ENCODE measurements at places on chromosomes 16 and 17.

DNA sequence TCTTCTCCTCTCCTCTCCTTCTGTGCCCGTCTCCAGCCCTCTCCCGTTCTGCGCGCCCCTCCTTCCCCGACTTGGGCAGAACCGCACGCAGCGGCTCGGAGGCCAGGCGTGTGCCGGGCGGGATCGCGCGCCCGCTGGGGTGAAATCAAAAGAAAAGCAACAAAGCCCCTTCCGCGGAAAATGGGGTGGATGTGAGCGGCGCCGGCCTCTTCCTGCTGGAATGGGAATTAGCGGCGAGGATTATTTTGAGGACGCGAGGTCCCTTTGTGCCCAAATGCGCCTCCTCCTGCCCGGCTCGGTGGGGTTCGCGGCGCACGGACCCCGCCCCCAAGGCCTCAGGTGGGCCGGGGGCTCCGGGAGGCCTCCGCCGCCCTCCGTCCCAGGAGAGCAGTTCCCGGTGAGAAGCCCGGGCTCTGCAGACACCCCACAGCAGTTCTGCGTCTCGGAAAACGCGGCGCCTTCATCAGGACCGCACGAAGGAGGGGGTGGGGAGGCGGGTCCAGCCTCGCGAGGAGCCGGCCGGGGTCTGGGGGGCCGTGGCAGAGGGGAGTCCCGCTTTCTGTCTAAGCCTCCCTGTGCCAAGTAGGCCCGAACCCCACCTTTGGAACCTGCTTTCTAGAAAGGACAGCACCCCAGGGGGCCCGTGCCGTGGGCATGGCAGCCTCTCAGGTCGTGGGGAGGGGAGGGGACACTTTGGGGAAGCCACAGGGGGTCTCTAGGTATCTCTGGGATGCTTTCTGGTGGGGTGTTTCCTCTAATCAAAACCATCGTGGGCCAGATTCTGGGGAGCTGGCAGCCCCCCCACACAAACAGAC is 91.0 kb upstream of the CBX4 start:
- no peak for DNase-seq

DNA sequence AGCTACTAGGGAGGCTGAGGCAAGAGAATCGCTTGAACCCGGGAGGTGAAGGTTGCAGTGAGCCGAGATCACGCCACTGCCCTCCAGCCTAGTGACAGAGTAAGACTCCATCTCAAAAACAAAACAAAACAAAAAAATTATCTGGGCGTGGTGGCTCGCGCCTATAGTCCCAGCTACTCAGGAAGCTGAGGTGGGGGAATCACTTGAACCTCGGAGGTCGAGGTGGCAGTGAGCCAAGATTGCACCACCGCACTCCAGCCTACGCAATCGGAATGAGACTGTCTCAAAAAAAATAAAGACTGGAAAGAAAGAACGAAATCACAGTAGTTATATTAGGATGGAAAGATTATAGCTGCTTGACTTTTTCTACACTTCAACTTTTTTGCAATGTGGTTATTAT is 18.9 kb downstream of the COG1 start:
- no peak for DNase-seq

GRCh38 chr16:89038221-89038721 is 55.4 kb upstream of the ACSF3 start:
- DNase-seq: no peak

- no peak for DNase-seq
Observed at GRCh38 chr16:88389621-88390160, 6.9 kb downstream of the ZNF469 start.

- no peak for DNase-seq
Observed at GRCh38 chr17:70655176-70655958, 486.0 kb downstream of the KCNJ2 start.

GRCh38 chr16:4888428-4889135 is 41.3 kb downstream of the UBN1 start:
- DNase-seq: no peak

DNA sequence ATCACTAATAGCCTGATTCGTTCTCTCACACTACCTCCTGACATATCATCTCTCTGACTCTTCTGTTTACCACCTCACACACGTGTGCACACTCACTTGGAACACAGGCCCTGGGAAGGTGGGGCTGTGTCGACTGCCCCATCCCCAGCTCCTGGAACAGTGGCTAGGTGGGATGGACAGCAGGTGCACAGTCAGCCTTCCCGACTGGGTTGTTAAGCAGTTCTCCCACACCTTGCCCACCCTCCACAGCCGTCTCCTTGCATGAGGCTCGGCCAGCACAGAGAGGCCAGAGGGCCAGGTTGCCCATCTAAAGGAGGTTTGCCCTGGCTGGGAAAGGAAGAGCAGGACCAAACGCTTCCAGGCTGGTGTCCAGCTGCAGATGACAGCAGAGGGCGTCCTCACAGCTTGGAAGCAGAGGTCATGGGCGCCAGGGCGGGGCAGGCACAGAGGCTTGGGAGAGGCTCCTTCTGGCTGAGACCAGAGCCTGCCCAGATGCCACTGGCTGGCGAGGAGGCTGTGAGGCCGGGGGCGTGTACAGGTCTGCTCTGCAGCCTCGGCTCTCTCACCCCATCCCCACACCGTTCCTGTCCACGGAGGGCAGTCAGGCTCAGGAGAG is 92.8 kb downstream of the AMFR start:
- peak; percentile 32 for DNase-seq

- no peak for DNase-seq
Observed at GRCh38 chr17:49100601-49101000, 32.0 kb upstream of the B4GALNT2 start.

DNA sequence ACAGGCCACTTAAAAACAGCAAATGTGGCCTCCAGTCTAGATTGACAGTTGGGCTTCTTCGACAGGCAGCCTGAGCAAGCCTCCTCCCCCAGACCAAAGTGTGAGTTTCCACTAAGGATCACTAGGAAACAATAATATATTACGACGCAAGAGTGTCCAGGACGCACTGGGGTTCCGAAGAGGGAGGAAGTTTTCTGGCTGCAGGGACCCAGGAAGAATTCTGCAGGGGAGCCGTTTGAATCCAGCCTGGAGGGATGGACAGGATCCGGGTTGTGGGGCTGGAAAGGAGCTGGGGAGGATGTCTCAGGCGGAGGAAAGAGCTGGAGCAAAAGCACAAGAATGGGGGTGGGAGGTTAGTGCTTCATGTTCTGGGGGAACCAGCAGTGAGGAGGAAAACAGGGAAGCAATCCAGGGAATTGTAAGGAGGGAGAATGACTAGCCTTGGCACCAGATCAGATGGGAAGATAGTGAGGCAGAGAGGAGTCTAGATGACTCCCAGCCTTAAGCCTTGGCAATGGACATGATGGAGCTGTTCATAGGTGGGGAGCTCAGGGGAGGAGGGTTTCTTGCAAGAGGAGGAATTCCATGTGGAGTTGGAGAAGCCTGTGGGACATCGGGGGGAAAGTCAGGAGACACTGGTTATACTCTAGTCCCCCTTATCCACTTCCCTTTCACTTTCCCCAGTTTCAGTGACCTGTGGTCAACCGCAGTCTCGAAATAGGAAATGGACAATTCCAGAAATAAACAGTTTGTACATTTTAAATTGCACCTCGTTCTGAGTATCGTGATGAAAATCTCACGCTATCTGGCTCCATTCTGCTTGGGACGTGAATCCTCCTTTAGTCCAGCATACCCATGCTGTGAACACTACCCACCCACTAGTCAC is 26.6 kb downstream of the NGFR start:
- DNase-seq: no peak

- no peak for DNase-seq
Observed at GRCh38 chr16:20064931-20065330, 8.8 kb downstream of the GPR139 start.

- no peak for DNase-seq
Observed at GRCh38 chr17:62140836-62141235, 75.8 kb upstream of the MED13 start.

- DNase-seq: no peak
Observed at GRCh38 chr16:28835864-28836760, 10.0 kb downstream of the TUFM start.

DNA sequence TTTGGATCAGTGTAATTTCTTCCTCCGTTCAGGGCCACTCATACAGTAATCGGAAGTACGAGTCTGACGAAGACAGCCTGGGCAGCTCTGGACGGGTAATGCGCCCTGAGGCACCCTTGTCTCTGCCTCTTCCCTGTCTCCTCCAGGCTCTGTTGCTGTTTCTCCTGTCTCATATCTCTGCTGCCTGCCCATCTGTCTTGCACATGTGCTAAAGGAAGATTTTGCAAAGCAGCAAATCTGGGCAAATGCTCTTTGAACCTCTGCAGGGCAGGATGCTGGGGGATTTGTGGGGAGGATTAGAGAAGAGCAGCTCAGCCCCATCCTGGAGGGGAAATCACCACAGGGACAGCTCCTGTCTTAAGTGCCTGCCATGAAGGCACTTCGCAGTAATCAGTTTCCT is 32.4 kb upstream of the POLR3E start:
- no peak for DNase-seq

DNA sequence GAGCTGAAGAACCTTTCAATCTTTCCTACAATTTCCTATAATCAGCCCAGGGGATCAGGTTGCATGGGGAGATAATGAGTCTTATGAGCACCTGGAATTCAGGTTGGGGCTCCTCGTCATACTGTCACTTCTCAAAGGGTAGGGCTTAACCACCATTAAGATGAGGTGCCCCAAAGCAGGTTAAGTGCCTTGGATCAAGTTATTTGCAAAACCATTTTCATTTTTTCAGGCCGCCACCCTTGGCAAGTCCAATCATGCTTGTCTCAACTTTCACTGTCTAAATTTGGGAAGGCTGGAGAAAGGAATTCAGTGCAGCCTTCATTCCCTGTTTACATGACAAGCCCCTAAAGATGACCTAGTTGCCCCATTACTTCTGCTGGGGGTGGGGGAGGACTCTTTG is 44.9 kb upstream of the TANGO6 start:
- no peak for DNase-seq

DNA sequence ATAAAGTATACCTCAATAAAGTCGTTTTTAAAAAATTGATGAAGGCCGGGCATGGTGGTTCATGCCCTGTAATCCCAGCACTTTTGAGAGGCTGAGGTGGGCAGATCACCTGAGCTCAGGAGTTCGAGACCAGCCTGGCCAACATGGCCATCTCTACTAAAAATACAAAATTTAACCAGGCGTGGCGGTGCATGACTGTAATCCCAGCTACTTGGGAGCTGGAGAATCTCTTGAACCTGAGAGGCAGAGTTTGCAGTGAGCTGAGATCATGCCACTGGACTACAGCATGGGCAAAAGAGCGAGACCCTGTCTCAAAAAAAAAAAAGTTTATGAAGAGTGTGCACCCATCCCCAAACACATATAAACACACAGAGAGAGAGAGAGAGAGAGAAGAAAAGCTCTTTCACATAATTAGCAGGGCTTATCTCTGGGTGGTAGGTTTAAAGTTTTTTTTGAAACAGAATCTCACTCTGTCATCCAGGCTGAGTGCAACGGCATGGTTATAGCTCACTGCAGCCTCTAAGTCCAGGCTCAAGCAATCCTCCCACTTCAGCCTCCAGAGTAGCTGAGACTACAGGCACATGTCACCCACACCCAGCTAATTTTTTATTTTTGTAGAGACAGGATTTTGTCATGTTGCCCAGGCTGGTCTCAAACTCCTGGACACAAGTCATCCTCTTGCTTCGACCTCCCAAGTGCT is 3.0 kb downstream of the SREBF1 start:
- DNase-seq: no peak

- DNase-seq: no peak
Observed at GRCh38 chr17:83186751-83187421, 107.5 kb downstream of the METRNL start.

DNA sequence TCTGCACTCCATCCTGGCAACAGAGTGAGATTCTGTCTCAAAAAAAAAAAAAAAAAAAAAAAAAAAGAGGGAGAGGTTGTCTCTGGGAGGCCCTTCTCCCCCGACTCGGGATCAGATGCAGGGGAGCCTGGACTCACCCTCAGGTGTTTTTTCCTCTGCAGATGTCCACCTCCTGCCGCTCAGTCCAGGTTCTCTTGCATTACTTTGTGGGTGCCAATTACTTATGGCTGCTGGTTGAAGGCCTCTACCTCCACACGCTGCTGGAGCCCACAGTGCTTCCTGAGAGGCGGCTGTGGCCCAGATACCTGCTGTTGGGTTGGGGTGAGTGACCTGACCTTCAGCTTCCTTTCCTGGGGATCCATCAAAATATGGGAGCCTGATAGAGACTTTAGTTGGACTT is 34.1 kb downstream of the GLP2R start:
- DNase-seq: no peak

GRCh38 chr17:28519236-28519635 is 13.1 kb downstream of the FOXN1 start:
- DNase-seq: no peak

GRCh38 chr16:66474750-66475199 is 47.7 kb downstream of the BEAN1 start:
- DNase-seq: no peak

- DNase-seq: no peak
Observed at GRCh38 chr17:29633886-29634285, 11.2 kb upstream of the CORO6 start.

GRCh38 chr17:42077755-42078154 is 20.5 kb downstream of the ZNF385C start:
- DNase-seq: no peak

- DNase-seq: no peak
Observed at GRCh38 chr16:89600956-89601355, 12.5 kb upstream of the DPEP1 start.

GRCh38 chr17:81516439-81516838 is 3.8 kb upstream of the ACTG1 start:
- DNase-seq: no peak

DNA sequence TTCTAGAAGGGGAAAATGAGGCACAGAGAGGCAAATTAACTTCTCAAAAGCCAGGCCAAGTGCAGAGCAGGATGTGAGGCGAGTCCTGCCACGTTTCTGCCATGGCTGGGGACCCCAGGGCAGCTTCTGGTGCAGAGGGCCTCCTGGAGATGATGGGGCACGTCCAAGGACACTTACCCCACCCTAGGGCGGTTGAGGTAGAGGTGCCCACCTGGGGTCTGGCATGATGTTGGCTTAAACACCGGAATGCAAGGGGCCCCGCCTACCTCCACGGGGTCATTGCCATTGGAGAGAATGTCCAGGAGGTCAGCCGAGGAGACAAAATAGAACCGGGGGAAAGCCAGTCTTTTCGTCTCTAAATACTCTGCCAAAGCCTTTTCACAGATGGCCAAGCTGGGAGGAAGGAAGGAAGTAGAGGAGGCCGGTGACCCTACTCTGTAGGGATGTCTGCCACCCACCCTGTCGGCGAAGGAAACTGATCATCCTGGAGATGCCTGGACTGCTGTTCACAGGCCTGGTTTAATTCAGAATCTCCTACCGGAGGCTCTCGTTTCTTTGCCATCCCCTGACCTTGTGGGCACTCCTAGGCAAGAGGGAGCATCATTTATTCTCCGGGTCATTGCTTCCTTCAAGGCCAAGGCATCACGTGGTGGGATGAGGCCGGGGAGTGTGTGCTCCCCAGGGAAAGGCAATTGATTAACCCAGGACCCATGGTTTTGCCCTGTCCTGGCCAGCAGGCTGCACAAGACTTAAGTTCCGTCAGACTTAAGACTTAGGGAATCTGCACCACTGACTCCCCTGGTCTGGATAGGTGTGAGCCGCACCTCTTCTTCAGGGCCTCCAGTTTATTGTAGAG is 70.5 kb downstream of the DNAH17 start:
- DNase-seq: no peak

Data from renal cortex interstitium (tissue), 15 donors.